ENCODE measurements at places on chromosomes 5 and 9. TPM values are rescaled to one million over a fixed set of nuclear protein-coding genes. Genes with fewer than 3 reads are reported as not detected.

The CCDC183 gene
- total RNA-seq: 1.4 TPM

The SPAG8 gene
- total RNA-seq: 1.4 TPM

The CBY3 gene
- not detected for total RNA-seq

The CCNJL gene
- 2.7 TPM for total RNA-seq

The SLC36A1 gene
- 11.7 TPM for total RNA-seq

The LEAP2 gene
- 0.77 TPM for total RNA-seq

The EPB41L4A gene
- total RNA-seq: not detected

The DNAH5 gene
- 0.75 TPM for total RNA-seq

The CARD19 gene
- total RNA-seq: 71.8 TPM

The NPR3 gene
- total RNA-seq: 5.6 TPM

The LHX3 gene
- not detected for total RNA-seq

The SELENOP gene
- total RNA-seq: 29.4 TPM

The GCNT4 gene
- 0.23 TPM for total RNA-seq

The SVEP1 gene
- 1.0 TPM for total RNA-seq

The MAPKAP1 gene
- 146 TPM for total RNA-seq

The CD74 gene
- total RNA-seq: 2.6 TPM

The TNFSF8 gene
- total RNA-seq: not detected

The GRPEL2 gene
- 16.8 TPM for total RNA-seq

The GHR gene
- 0.26 TPM for total RNA-seq

The TAF11L6 gene
- total RNA-seq: not detected

The MLANA gene
- total RNA-seq: not detected

The ANKDD1B gene
- total RNA-seq: 0.06 TPM

The ITGA2 gene
- 1.5 TPM for total RNA-seq

The ANKRD55 gene
- total RNA-seq: not detected

The GABRB2 gene
- 10.5 TPM for total RNA-seq

The TCF7 gene
- 0.19 TPM for total RNA-seq
